ENCODE measurements at places on chromosomes 4 and X.

- no peak for DNase-seq
These were observed 20.6 kb upstream of the PRR27 start for GRCh38 chr4:70133473-70133872.

GRCh38 chr4:40335525-40335894 lies 377 bp downstream of the CHRNA9 start:
- no peak for DNase-seq

GRCh38 chr4:123749383-123749782 lies 352.8 kb downstream of the SPRY1 start:
- no peak for DNase-seq

DNA sequence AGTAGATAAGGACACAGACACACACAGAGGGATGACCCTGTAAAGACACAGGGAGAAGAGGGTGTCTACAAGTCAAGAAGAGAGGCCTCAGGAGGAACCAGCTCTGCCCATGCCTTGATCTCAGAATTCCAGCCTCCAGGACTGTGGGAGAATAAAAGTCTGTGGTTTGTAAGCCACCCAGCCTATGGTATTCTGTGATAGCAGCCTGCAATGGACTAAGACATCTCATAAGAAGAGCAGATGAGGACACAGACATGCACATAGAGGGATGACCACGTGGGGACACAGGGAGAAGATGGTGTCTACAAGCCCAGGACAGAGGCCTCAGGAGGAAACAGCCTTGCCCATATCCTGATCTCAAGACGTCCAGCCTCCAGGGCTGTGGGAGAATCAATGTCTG lies 9.4 kb downstream of the XG start:
- no peak for DNase-seq

GRCh38 chr4:152352622-152353116 lies 183.2 kb downstream of the FBXW7 start:
- DNase-seq, result peak; percentile 83

DNA sequence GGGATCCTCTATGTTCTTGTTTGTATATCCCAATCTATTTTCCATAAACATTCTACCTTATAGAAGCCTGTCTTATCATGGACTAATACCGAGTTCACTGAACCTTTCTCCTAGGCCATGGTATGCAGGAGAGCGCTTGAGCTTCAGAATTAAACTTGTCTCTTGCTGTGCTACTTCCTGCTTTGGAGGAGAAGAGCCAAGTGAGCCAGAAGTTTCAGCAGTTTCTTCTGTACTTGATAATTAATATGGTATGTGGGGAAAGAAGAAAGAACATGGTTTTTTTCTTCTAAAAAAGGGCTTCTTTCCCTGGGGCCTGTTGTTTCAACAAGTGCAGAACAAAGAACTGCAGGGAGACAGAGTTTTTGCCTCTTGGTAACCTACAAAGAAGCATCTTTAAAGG lies 172.8 kb downstream of the ATG4A start:
- DNase-seq, result no peak

DNA sequence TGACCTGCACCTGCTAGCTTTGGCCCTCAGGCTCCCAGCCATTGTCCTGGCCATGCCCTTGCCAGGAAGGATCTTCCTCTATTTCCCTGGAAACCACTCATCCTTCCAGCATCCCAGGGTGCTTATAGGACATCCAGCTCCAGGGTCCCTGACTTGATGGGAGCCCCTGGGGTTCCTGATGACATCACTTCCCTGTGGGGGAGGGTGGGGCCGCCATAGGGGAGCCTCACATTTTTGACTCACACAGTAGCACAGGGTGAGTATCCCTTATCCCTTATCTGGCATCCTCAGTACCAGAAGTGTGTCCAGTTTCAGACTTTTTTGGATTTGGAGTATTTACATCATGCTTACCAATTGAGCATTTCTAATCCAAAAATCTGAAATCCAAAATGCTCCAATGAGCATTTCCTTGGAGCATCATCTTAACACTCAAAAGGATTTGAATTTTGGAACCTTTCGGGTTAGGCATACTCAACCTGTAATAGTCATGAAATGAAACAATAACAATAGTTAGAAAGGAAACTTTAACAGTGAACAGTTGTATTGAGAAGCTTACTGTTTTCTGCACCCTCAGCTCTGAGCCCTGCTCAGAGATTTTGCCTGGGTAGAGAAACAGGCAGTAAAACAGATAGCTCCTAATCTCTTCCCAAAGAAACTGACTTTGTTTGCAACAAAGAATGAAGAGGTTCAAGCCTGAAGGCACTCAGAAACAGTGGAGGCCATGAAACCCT lies 22.1 kb downstream of the TNIP2 start:
- DNase-seq, result no peak

Data from epithelial cell of prostate (primary cell).